Body of pancreas (tissue), 4 donors: ENCODE measurements at places on chromosomes 7 and 10. TPM values are rescaled to one million over a fixed set of nuclear protein-coding genes. Genes with fewer than 3 reads are reported as not detected.

The GJD4 gene
- total RNA-seq, result not detected

- no peak for DNase-seq
Measured at GRCh38 chr10:49356944-49357343, 38.9 kb downstream of the DRGX start.

The TMEM273 gene
- total RNA-seq, result 9.3 TPM

The BMPER gene
- total RNA-seq, result 0.78 TPM
